Glutamatergic neuron (in vitro differentiated cells): ENCODE measurements at places on chromosomes 2 and 18.

- no peak for DNase-seq
These were observed 640.2 kb downstream of the RNF144A start for GRCh38 chr2:7557376-7557775.

GRCh38 chr18:59049721-59050660 is 89.7 kb upstream of the SEC11C start:
- peak; percentile 78 for DNase-seq

DNA sequence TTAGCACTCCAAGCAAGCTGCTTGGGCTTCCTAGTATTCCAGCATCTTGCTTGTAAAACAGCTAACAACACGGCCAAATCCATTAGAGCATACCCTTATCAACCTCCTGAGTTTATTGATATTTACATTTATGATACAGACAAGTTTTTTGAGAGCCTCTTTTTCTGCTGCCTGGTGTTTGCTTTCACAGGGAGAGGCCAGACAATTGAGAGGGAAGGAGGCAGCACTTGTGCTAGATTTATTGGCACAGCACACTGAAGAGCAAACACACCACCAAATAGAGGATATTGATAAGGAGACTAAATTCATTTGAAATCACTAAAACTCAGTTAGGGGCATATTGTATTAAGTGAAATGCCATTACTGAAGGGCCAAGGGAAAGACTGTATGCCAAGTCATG is 1142.3 kb upstream of the FANCL start:
- no peak for DNase-seq

GRCh38 chr2:9256570-9257043 is 50.0 kb downstream of the ASAP2 start:
- no peak for DNase-seq
